ENCODE measurements at places on chromosomes 1 and 21.

- no peak for DNase-seq
Measured at GRCh38 chr1:31633117-31633516, 11.6 kb downstream of the PEF1 start.

- DNase-seq: no peak
Measured at GRCh38 chr1:221902961-221903360, 161.1 kb upstream of the DUSP10 start.

GRCh38 chr1:206945779-206946178 lies 487 bp downstream of the PIGR start:
- DNase-seq: no peak

GRCh38 chr1:212686069-212686468 lies 13.6 kb downstream of the BATF3 start:
- no peak for DNase-seq

DNA sequence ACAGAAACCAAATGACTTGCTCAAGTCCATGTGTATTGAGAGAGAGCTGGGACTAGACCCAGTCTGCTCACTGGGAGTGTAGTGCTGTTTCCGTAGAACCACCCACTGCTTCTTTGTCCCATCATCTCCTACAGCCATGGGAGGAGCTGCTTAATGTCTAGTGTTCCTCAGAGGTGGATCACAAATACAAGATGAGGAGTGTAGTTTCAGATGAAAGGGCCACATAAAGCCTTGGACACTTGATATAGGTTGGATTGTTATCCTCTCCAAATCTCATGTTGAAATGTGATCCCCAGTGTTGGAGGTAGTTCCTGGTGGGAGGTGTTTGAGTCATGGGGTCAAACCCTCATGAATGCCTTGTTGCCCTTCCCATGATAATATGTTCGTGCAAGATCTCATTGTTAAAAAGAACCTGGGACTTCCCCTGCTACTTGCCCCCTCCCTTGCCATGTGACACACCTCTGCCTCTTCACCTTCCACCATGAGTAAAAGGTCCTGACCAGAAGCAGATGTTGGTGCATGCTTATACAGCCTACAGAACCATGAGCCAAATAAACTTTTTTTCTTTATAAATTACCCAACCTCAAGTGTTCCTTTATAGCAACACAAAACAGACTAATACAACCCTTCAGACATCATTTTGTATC lies 127.5 kb upstream of the DNAH14 start:
- no peak for DNase-seq
